ENCODE measurements at places on chromosomes 6 and 20.

DNA sequence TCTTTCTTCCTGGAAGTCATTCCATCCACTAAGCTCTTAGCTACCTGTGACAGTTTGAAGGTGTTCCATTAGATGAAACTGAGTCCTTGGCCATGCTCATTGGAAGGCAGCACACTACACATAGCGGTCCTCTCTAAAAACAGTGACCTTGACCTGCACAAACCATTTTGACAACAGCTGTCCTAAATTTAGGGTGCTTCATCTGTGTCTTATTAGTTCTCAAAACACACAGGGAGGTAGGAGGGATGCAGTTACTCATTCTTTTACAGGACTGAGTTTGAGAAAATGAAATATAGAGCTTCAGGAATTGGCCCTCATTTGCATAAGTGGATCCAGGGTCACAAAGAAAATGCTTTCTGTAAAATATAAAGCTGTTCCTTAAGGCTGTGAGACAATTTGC, 20.4 kb upstream of the MAP3K4 start:
- no peak for DNase-seq

DNA sequence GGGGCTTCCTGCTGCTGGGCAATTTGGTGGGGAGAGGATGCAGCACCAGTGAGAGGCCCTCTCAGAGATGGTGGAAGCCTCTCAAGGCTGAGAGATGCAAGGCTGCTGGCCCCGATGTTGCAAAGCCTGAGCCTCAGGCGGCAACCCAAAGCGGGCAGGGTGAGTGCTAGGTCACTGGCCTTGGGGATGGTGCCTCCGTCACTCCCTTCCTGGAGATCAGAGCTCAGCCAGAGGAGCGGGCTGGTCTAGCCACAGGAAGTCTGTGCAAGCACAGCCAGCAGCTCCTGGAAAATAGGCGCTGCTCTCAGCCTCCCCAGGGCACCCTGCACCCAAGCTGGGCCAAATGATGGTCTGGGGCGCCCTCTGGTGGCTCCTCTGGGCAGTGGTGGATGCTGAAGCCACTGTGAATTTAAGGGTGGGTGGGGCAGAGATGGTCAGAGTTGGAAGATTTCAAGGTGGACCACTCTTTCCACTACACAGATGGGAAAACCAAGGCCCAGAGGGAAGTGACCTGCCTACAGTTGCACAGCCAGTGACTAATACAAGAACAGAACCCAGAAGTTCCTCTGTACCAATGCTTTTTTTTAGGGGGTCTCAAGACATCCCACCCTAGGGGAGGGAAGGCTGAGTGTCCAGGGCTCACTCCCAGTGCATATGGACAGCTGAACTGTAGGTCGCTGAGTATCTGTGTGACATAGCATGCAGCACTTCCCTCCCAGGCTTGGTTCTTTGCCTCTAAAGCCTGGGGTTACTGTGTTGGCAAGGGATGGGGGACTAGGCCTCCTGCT, 20.8 kb downstream of the C20orf203 start:
- peak; percentile 86 for DNase-seq

- no peak for DNase-seq
These were observed 372.6 kb downstream of the TAF4 start for GRCh38 chr20:61693055-61693600.

DNA sequence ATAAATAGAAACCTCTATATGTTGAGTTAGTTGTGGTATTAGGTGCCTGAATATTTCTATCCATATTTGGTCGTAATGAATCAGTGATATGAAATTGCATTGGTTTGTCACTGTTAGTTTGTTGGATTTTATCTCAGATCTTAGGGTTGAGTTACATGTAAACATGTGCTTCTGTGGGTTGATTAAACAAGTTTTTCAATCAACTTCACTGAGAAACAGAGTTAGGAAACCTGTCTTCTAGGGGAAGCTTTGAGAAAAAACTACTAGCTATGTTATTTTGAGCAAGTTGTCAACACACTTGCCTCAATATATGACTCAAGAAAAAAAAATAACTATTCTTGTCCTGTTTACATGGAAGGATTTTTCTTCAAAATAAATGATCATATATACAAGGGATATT, 14.8 kb upstream of the ADGB start:
- DNase-seq: no peak

- no peak for DNase-seq
These were observed 1.9 kb downstream of the FNDC11 start for GRCh38 chr20:63555661-63556381.

GRCh38 chr6:41494212-41495110, 51.7 kb upstream of the FOXP4 start:
- DNase-seq: no peak

DNA sequence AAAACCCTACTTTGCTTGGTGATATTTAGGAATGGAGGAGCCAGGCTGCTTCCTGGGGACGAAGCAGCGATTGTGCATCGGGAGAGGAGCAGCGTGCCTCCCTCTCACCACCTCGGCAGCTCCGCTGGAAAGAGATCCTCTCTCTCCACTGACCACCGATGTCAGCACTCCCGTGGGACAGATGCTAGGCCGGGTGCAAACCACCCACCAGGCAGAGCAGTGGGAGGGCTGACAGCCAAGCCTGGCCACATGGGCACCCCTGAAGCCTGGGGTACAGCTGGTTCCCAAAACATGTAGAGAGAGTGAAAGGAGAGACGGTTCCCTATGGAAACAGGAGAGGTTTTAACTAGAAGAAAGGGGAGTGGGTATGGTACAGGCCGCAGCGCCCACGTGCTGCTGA, 220.0 kb downstream of the ANKRD60 start:
- no peak for DNase-seq

DNA sequence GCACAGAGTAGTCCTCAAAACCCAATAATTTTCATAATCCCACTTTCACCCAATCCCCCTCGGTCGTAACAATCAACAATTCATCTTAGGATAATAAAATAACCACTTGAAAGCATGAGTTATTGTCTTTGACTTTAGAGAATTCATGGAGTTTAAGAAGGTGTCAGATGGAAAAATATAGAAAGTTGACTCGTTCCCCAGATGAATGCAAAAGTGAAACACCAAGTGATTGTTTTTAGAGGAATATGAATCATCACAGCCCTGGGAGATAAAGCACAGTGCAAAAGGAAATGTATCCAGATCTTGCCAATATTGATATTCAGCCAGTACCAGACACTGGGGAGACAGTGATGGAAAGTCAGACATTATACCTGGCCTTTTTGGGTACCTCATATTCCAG, 860.5 kb downstream of the DHX35 start:
- no peak for DNase-seq

GRCh38 chr20:57056651-57057050, 209.8 kb downstream of the BMP7 start:
- no peak for DNase-seq

DNA sequence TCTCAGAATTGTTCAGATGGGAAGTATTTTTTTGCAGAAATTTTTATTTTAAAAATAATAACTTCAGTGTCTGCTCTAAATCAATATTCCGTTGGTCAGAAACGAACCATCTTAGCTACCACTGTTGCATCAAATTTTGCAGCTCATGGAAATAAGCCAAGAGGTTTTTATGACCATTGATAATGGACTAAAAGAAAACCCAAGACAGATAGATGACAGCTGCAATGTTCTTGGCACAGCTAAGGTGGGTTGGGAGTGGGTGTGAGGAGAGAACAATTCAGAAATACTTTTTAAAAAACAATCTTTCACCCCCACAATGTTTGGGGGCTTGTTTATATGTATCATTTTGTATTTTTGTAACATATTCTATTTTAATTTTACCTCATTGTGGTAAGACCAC, 121.1 kb downstream of the PDE7B start:
- no peak for DNase-seq

GRCh38 chr6:337805-338368, 45.6 kb downstream of the DUSP22 start:
- DNase-seq: no peak

DNA sequence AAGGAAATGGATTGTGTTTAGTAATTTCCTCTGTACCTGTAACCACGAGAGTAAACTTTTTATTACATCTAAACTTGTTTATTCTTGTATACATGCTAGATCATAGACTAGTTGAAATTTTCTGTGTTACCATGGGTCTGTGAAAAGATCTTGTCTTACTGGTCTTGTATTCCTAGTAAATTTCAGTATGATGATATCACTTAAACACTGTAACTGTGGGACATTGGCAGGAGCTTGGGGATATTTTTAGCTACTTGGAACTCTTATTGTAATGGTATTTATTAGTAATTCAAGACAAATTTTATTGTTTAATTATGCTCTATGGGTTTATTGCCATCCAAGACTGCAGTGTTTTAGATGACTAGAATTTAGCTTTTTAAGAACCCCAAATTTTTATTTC, 25.9 kb upstream of the TULP4 start:
- no peak for DNase-seq

DNA sequence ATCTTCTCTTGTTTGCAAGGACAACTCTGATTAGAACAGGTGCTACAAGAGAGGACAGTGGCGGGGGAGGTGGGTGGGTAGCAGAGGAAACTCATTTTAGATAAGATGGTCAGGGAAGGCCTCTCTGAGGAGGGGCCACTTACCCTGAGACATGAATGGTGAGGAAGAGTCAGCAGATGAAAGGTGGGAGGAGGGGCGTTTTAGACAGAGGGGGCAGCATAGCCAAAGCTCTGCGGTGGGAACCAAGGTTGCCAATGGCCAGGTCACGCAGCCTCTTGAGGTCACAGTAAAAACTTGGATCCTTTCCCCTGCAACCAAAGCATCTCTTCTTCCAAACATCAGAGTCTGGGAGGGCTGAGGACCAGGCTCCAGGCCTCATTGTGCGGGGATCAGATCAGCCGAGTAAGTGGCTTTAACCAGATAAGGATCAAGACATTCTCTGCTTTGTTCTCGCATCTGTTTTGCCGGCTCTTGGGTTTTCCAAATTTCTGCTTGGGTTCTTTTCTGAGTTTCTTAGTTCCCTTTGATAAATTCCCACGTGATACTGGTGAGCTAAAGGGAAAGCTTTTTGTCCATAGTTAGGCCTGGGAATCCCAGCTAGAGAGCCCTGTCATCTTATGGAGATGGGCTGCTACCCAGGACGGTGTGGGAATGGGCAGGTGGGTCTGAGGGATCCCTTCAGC, 5.5 kb upstream of the CD40 start:
- DNase-seq: no peak

- no peak for DNase-seq
These were observed 14.5 kb downstream of the L3MBTL3 start for GRCh38 chr6:130032758-130033340.

DNA sequence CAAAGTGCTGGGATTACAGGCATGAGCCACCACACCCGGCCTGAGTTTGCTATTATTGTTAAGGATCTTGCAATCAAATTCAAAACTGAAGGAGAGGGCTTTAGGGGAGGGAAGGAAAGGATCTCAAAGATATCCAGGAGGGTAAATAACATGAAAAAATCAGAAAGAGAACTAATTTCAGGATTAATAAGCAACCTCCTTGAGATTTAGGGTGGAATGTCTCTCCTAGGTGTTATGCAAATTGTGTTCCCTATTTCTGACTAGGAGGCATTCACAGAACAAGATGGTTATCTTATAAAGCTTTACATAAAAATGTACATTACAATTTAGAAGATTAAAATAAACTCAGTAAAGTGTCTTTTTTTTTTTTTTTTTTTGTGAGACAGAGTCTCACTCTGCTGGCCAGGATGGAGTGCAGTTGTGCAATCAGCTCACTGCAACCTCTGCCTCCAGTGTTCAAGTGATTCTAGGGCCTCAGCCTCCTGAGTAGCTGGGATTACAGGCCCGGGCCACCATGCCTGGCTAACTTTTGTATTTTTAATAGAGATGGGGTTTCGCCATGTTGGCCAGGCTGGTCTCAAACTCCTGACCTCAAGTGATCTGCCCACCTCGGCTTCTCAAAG, 92.0 kb upstream of the BEND3 start:
- DNase-seq: no peak

DNA sequence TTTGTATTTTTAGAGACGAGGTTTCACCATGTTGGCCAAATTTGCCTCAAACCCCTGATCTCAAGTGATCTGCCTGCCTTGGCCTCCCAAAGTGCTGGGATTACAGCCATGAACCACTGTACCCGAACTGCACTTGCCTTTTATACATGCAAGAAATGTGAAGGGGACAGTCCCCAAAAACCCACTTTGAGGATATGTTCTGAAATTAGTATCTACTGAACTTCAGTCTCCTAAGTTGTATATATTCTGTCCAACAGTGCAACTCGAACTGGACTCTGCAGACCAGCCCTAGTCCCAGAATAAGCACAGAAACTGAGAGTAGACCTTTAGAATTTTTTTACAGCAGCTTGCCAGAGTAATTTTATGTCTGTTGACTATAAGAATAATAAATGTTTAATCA, 28.5 kb downstream of the BACH2 start:
- no peak for DNase-seq

DNA sequence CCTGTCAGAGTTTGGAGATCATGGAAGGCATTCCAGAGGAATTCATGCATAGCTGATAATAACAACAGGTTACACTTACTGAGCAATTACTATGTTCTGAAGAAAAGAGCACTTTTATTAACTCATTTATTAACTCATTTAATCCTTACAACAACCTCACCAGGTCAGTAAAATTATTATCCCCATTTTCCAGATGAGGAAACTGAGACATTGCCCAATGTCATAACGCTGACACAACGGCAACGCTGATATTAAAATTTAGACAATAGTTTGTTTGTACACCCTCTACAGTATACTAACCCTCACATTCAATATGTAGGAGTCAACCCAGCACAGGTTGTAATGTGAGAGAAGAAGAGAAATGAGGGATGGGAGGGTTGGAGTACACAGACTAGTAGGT, 105.0 kb downstream of the RNGTT start:
- no peak for DNase-seq

GRCh38 chr6:71855406-71855805, 30.9 kb upstream of the RIMS1 start:
- DNase-seq: no peak

- DNase-seq: no peak
These were observed 165.3 kb upstream of the PREP start for GRCh38 chr6:105568142-105568541.

GRCh38 chr20:64244870-64245603, 10.5 kb upstream of the PCMTD2 start:
- no peak for DNase-seq

- DNase-seq: no peak
These were observed 122.0 kb downstream of the HTR1B start for GRCh38 chr6:77341058-77341986.

DNA sequence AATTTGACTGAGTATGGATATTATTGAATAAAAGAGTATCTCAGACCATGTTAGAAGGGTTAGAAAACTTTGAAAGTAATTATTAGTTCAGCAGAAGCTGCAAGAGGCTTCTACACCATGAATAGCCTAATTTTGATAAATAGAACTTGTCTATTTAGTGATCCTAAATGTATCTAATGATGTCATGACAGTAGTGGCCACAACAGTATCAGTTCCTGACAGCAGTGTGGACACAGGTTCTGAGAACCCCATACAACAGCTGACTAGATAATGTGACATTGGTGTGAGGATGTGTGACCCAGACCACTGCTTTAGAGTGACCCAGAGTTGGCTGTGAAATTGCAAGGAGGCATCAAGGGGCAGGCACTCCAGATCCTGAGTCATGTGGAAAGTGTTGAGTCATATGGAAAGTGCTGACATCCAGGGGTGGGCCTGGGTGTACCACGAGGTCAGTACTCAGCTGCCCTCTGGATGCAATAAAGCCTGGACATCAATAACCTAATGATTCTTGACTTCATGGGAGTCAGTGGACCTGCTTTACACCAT, 754.7 kb downstream of the DHX35 start:
- no peak for DNase-seq

- DNase-seq: no peak
These were observed 1.4 kb downstream of the SDC4 start for GRCh38 chr20:45346851-45347250.

Measured in stimulated activated CD8-positive, alpha-beta memory T cell treated with anti-CD3 and anti-CD28 coated beads, Interleukin-7, amount 100 ng/mL, for 24 hours (primary cell).